ENCODE measurements at places on chromosomes 5 and 9.

DNA sequence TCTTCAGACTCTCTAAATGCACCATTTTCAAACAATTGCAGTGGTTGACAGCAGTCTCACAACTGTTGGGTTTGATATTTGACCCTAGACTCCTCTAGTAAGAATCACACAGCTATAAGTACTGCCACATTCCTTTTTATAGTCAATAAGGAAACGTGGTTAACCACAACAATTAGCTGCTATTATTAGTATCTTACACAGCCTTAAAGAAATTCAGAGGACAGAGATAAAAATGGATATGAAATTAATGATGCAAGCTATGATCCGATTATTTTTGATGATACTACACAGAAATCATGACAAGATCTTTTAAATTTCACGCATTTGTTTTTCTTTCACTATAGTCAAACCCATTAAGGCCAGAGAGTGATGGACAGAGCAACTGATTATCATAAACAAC lies 288.6 kb upstream of the C9orf72 start:
- peak; percentile 80 for ATAC-seq

GRCh38 chr5:79975422-79975821 lies 15.6 kb downstream of the MTX3 start:
- ATAC-seq, result no peak

- ATAC-seq, result peak; percentile 67
These were observed 79.9 kb downstream of the FNBP1 start for GRCh38 chr9:129962889-129963703.

DNA sequence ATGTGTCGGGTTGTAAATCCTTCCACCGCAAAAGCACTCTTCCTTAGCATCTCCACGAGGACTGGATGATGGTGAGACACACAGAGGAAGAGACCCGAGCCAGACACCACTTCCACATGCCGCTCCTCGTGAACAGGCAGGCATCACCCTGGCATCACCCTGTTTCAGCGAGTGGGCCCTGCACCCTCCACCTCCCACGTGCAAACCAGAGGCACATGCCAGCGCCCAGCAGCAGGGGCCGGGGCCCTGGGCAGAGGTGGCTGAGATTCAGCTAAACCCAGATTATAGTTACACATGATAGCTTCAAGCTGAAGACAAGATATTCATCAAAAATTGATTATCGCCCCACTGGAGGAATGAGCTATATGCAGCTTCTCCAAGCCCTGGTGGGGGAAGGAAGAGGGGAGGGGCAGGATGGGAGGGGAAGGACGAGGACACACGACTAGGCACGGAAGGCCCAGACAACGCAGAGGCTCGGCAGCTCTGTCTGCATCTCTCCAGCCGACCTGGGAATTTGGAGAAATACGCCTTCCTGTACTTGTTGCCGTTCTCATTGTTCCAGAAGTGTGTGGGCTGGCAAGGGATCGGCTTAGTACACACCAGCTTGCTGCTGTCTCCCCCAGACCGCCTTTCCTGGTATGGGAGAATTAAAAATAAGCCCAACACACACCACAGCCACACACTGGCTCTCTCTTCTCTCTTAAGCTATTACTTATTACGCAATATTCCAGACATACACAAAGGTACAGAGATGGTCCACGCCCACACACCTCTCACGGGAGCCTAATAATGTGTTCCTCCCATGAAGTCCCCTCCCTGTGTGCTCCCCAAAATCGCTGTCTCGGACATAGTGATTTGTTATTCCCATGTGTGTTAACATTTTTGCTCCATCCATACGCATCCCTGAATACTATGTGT lies 50.4 kb upstream of the ZNF354A start:
- no peak for ATAC-seq

GRCh38 chr5:79074641-79075040 lies 5.1 kb downstream of the BHMT2 start:
- ATAC-seq, result peak; percentile 44

DNA sequence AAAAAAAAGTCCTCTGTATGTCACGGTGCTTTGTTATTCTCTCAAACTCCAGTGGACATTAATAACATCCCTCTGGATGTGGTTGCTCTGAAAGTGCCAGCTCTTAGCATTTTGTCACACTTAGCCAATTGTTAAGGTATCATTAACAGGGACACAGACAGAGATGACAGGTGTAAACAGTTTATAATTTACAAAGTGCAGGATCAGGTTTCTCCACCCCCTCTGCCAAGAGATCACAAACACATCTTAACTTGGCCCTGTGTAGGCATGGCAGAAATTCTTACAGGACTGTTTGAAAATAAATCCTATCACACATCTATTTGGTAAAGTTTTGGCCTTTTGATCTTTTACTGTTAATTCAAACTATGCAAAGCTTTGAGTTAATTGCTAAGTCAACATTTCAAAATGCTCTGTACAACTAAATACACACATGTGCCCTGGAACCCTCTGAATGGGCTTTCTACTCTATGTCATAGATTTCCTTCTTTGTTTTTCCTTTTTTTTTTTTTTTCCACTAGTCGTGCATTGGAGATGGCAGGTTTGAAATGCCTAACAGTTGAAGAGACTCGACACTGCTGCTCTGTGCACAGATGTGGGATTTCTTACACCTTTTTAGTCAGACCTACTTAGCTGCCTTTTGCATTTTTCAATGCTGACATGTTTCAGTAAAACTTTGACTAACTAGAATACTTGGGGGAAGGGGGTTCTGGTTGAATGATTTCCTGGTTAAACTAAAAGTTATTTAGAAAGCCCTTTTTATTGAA lies 41.7 kb downstream of the SEMA6A start:
- ATAC-seq, result no peak

DNA sequence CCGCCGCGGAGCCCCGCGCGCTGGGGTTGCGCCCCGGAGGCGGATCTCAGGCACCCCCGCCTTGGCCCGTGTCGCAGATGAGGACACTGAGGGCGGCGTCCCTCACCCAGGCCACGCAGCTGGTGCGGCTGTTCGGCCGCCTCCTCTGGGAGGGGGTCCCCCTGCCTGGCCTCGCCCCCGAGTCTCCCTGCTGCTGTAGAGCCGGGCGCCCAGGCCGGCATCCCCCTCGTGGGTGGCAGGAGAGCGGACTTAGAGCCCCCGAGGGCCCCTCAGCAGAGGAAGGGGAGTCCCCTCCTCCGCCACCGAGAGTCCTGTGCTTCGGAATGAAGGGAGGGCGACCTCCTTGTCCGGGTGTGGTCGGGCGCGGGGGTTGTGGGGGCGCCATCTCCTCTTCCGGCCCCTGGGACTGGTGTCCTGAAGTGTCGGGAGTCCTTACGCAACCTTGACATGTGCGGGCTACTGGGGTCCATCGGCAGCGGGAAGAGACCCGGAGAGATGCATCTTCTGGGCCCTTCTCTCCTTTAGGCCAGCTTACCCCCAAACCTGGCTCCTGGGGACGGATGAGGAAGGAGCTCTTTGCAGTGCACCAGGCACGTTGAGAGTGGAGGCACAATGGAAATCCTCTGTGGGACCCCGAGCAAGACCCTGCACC lies 11.7 kb upstream of the EXOSC2 start:
- peak; percentile 26 for ATAC-seq

DNA sequence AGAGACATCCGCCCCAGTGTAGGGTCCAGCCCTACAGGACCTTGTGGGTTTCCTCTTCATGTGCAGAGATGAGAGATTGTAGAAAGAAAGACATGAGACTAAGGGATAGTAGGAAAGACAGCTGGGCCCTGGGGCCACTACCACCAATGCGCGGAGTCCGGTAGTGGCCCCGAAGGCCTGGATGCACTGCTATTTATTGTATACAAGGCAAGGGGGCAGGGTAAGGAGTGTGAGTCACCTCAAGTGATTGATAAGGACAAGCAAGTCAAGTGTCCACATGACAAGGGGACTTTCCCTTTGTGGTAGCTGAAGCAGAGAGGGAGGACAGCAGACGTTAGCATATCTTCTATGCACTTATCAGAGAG lies 6.2 kb upstream of the TMEM141 start:
- ATAC-seq, result no peak

GRCh38 chr9:7273575-7273974 lies 515.8 kb downstream of the KDM4C start:
- peak; percentile 84 for ATAC-seq

- ATAC-seq, result peak; percentile 97
These were observed 182.4 kb downstream of the CCDC171 start for GRCh38 chr9:15735083-15735857.

DNA sequence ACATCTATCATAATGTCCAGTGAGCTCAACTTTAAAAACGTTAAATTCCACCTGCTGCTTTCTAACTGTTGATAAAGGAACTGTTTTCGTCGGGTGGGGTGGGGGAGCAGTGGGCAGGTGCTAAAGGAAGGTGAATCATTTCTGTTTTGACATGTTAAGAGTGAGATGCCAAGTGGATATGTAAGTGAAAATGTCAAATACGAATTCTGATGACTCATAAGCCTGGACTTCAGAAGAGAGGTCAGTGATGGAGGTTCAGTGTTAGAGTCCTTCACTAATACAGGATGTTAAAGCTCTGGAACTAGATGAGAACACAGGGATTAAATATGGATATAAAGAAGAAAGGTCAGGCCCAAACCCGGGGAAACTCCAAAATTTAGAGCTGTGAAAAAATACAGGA lies 617.9 kb upstream of the CTNND2 start:
- no peak for ATAC-seq

DNA sequence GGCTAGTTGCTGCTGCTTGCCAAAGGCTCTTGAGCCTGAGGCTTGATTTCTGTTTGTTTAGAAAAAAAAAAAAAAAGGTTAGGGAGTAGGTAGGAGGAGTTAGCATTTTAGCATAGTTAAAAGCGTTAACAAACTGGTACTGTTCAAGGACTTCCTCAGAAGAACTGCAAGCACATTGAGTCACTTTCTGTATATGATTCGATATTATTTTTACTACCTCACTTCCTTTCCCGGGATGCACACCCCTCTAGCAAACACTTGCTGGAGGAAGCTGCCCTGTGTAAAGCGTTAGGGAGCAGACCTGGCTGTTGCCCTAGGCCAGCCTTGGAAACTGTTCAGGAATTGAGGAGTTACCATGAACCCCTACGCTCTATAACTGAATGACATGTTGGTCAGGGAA lies 15.7 kb upstream of the CEP120 start:
- no peak for ATAC-seq

- ATAC-seq, result no peak
These were observed 41.3 kb upstream of the OLFM1 start for GRCh38 chr9:135045928-135046738.

GRCh38 chr9:36551129-36551528 lies 21.6 kb upstream of the MELK start:
- ATAC-seq, result peak; percentile 79

GRCh38 chr5:60479542-60479941 lies 220.4 kb downstream of the DEPDC1B start:
- ATAC-seq, result no peak

GRCh38 chr5:127824126-127824525 lies 120.9 kb downstream of the CCDC192 start:
- ATAC-seq, result no peak

DNA sequence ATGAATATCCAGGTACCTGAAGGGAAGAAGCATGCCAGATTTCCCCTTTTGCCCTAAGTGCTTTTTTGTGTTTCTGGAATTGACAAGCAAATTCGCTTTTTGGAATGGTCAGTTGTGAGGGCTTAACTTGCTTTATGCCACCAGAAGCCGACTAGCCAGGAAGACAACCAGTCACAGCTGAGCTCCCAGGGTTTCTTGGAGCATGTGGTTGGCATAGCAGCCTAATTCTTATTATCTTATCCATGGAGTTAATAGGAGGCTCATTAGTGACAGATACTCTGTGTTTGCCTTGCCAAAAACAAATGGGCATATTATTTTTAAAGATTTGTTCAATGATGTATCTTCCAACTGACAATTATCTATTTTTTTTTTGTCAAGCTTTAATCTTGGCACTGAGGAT lies 500.7 kb downstream of the PTPRD start:
- no peak for ATAC-seq

- ATAC-seq, result peak; percentile 61
These were observed 103.6 kb downstream of the PIK3R1 start for GRCh38 chr5:68318955-68319705.

- no peak for ATAC-seq
These were observed 44.7 kb upstream of the VCAN start for GRCh38 chr5:83426855-83427254.

GRCh38 chr5:172835290-172835993 lies 1.4 kb downstream of the ERGIC1 start:
- ATAC-seq, result no peak

- no peak for ATAC-seq
These were observed 84.3 kb downstream of the GALNT10 start for GRCh38 chr5:154274828-154275185.

- no peak for ATAC-seq
These were observed 153.9 kb downstream of the BNC2 start for GRCh38 chr9:16716601-16717000.

GRCh38 chr9:19127871-19128500 lies 694 bp upstream of the PLIN2 start:
- ATAC-seq, result peak; percentile 56

DNA sequence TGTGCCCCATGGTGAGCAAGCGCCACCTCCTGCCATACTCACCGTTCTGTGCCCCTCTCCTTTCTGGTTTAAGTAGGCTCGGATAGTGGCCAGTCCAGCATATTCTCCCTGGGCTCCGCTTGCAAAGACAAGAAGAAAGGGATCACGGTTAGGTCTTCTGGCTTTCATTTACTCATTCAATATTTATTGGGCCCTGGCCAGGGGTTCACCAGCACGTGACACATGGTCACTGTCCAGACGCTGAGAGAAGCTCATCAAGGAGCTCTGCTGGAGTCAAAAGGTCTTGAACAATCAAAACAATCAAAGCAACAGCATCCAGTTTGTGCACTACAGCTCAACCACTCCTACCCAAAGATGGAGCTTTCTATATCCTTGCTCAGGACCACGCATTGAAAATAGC lies 80.2 kb downstream of the GLDC start:
- ATAC-seq, result no peak

DNA sequence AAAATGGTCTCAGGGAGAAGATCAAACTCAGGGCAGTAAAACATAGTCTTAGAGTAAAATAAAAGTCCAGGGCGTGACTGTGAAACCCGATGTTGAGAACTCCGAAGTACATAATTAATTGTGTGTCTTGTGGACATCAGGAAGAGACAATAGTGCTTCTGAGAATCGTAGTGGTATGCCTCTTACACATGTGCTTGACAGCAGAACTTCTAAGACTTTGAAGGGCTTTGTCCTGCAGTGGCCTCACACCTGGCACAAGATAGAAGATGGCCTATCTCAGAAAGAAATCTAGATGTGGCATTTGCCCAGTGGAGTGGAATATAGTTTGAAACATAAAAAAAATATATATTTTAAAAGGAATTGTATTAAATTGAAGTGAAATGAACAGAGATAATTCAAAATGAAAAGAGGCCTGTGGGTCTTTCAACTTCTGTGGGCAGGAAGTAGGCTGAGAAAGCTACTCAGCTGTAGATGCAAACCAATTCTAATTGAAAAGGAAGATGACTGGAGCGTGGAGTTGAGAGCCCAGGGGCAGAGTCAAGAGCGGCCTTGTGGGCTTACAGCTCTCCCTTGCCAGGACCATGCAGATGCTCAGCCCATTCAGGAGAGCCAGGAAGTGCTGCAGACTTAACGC lies 468.4 kb downstream of the KDM4C start:
- no peak for ATAC-seq

DNA sequence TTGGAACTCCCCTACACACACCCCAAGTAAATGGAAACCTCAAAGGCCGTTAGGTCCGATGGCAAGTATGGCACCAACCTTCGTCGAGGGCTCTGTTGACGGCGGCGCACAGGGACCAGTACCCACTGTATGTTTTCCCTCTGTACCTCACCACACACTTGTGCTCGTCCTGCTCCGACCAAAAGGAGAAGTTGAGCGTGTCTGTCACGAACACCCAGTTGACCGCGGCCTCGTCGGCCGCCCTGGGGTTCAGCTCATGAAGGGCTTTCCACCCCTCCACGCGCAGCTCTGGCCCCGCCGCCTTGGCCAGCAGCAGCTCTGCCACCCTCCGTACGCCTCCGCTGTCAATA lies 24.0 kb downstream of the HNRNPK start:
- ATAC-seq, result peak; percentile 60

All from SK-N-SH treated with all-trans-retinoic acid at 6 μM for 48 hours (cell line).